ENCODE measurements at places on chromosomes 7 and 10.
A peak's percentile ranks its signal among the peaks of the same experiment; 100 is the strongest.

DNA sequence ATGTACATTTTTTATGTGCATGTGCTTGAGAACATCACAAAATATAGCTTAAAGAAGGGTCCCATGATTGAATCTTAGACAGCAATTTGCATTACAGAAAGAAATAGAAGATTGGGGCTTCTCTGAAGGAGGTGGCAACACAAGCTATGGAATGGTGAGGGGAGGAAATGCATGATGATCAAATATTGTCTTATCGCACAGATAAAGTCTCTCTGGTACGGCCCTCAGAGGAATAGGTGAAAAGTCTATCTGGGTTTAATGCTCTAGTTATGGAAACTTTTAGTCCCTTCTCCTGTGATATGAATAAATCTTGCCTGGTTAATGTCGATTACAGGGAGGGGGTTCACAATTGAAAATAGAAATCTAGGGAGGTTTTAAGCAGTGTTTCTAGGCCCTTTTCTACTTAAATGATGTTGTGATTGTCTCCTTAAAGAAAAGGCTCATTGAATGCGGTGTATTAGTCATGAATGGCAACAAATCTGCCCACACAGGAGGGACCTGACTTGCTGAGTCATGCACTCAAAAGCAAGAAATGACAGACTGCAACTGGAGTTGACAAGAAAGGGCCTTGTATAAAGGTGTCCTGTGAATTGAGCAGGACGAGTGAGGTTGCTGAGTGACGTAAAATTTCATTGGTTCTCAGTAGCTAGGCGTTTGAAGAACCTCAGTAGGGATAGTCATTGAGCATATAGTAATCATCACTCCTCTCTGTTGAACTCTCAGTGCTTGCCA, 133.4 kb upstream of the CSTF2T start:
- DNase-seq = peak; percentile 13

GRCh38 chr7:157690833-157691585, 354.2 kb downstream of the DNAJB6 start:
- no peak for DNase-seq

GRCh38 chr10:74163319-74164068, 12.5 kb downstream of the ADK start:
- no peak for DNase-seq

DNA sequence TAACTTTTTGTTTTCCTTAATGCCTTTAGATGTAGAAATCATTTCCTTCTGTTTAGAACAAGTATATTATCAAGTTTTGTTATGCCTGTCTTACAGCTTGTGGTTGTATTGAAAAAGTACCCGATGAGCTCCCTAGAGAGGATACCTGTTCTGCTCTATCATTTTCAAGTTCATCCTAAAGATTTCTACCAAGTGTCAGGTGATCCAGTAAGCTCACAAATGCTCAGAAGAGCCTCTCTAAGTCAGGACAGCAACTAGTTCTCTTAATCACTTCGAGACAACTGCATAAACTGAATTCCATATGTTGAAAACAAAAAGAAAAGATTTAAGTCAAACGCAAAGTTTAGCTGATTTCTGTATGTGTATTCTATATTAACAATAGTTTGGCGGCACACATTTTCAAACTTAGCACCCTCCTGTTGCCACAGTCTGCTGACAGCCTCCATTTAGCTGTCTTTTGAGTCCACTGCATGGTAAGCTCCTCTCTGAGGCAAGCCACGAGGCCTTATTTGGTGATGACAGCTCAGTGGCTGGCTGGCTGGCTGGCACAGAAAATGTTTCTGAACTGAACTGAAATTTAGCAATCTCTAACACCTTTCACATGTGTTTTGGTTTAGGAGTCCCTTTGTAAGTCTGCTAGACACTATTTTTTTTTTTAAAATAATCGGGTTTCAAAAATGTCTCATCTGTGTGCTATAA, 59.4 kb downstream of the SEMA3C start:
- no peak for DNase-seq

- no peak for DNase-seq
Measured at GRCh38 chr10:78804411-78805032, 264.2 kb upstream of the ZMIZ1 start.

- no peak for DNase-seq
Measured at GRCh38 chr7:134777908-134778580, 1.4 kb upstream of the CALD1 start.

DNA sequence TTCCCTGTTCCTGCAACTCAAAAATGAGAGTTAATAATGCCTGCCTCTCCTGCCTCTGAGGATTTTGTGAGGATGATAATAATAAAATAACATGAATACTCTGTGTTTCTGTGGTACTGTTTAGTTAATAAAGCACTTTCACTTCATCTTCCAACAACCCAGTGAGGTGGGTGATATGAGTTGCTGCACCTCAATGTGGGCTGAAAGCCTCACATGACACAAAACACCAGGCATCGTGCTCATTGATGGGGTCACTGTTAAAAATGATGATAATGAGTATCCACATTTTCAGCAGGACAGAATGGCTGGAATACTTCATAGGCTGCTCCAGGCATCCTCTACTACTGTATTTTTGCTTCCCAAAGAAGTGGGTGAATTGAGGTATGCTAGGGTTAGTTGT, 222.8 kb upstream of the NRP1 start:
- no peak for DNase-seq

- no peak for DNase-seq
Measured at GRCh38 chr7:22872096-22872807, 49.6 kb upstream of the TOMM7 start.

- DNase-seq = no peak
Measured at GRCh38 chr7:49346195-49346899, 422.0 kb downstream of the CDC14C start.

DNA sequence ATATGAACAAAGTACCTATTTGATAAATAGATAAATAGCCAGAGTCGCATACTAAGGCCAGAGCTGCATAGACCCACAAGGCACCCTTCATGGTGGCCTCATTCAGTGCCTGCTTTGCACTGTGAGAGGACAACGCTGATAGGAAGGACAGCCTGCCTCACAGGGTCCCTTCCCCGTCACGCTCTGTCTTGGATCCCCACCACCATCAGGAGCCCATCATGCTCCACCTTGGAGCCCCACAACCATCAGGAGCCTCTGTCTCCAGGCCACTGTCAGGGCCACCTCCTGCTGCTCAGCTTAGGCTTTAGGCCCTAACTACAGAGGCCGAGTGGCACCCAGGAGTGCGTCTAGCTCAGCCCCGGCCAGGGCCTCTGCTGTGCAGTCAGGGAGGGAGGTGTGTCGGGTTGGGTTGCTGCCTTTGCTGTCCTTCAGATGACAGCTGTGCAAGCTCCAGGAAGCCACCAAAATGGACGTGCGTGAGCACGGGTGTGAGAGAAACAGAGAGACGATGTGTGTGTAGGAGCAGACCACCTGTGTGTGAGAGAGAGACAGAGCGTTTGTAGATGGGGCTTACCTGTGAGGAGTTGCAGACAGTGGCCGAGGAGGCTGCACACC, 516.9 kb downstream of the GLRX3 start:
- DNase-seq = no peak

GRCh38 chr7:117572856-117573620, 93.2 kb downstream of the CFTR start:
- no peak for DNase-seq

GRCh38 chr10:1015688-1016087, 10.0 kb downstream of the IDI2 start:
- no peak for DNase-seq

DNA sequence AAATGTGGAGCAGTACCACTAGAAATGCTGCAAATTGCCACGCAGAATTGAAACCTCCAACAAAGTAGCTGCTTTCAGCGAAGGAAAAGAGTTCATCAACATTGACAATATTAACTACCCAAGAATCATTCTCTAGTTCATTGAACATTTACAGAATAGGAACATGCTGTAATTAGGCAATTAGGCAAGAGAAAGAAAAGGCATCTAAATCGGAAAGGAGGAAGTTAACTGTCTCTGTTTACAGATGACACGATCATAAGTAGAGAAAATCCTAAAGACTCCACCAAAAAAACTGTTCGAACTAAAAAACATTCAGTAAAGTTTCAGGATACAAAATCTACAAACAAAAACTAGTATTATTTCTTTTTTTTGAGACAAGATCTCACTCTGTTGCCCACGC, 8.9 kb upstream of the PKD1L1 start:
- no peak for DNase-seq

GRCh38 chr10:116270126-116270770, 2.8 kb downstream of the GFRA1 start:
- DNase-seq = no peak

GRCh38 chr10:47033081-47033480, 121.9 kb downstream of the PTPN20 start:
- DNase-seq = no peak

- DNase-seq = no peak
Measured at GRCh38 chr7:159119851-159120539, 24.7 kb downstream of the VIPR2 start.

All from stimulated activated CD4-positive, alpha-beta T cell treated with anti-CD3 and anti-CD28 coated beads, TNF-alpha, amount 100 ng/mL, for 48 hours (primary cell).